ENCODE measurements at places on chromosomes 2 and 18.

GRCh38 chr2:162826921-162827320 is 11.6 kb downstream of the KCNH7 start:
- no peak for DNase-seq

- DNase-seq = no peak
Observed at GRCh38 chr2:235945608-235946140, 222.5 kb downstream of the GBX2 start.

- no peak for DNase-seq
Observed at GRCh38 chr2:38776531-38776930, 1.5 kb upstream of the GEMIN6 start.

GRCh38 chr2:205540036-205540435 is 142.3 kb upstream of the NRP2 start:
- DNase-seq = no peak

- no peak for DNase-seq
Observed at GRCh38 chr2:237581751-237582746, 8.5 kb downstream of the RAB17 start.

DNA sequence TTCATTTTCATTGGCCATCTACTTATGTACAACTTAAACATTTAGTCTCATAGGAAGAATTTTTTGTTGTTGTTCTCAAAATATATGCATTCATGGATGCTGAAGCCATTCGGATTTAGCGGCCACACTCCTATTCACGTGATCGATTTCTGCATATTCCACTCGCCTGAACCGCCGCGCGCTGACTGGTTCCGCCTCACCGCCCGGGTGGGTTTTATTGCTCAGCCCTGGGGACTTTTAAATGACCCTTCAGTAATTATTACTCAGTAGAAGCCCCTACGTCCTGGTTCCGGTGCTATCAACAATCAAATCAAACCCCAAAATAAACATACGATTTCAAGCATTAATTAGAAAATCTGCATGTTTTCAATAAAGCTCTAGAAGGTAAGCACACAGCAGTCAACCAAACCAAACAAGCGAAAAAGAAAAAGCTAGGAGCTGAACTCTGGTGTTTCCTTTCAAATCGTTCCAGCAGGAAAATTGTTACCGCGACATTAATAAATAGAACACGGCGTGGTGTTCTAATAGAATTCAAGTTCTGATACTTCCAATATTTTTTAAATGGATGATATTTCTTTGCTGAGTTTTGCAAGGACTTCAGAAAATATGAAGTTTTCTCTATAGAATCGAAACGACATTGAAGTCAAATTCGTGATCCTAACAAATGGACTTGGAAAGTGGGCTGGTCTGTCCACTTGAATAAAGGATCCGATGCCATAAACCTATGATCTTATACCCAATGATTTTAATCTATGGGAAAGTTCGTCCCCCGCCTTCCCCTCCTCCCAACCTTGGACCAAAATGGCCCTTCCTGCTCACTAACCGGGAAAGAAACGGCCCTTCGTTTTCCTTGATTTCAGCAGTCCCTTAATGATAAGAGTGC is 9.3 kb downstream of the PAX3 start:
- DNase-seq = no peak

DNA sequence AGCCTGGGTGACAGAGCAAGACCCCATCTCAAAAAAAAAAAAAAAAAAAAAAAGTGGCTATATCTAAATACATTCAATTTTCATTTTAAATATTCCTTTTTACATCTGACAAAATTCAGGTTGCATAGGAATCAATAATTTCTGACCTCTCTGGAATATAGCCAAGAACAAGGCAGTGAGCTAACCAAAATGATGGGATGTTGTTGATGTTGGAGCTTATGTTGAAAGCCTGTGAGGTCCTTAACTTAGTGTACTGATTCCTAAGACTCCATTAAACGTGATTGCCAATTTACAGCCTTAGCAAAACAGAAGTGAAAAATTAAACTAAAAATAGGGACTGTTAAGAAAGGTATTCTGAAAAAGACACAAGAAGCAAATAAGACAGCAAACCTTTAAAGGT is 109.6 kb downstream of the MEP1B start:
- DNase-seq = no peak

- DNase-seq = no peak
Observed at GRCh38 chr2:142065700-142066099, 65.1 kb downstream of the LRP1B start.

DNA sequence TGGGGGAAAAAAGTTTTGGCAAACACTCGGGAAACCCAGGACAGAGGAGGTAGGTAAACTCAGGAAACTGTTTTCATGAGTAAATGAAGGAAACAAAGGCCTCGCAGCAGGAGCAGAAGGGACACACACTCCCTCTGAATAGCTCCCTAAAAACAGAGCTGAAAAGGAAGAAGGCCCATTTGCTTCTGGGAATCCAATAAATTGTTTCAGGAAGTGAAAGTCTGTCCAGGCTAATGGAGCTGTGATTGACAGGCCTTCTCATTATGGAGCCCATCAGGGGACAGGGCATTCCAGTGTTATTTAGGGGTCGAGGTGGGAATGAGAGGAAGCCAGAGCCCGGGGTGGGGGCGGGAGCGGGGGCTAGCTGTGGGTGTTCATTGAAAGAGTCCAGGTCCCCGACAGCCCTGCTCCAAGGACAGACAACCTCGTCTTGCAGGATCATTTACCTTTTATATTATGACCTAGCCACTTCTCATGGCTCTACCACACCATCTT is 81.2 kb downstream of the GBX2 start:
- no peak for DNase-seq

- DNase-seq = peak; percentile 70
Observed at GRCh38 chr2:66574701-66575624, 140.0 kb downstream of the MEIS1 start.

DNA sequence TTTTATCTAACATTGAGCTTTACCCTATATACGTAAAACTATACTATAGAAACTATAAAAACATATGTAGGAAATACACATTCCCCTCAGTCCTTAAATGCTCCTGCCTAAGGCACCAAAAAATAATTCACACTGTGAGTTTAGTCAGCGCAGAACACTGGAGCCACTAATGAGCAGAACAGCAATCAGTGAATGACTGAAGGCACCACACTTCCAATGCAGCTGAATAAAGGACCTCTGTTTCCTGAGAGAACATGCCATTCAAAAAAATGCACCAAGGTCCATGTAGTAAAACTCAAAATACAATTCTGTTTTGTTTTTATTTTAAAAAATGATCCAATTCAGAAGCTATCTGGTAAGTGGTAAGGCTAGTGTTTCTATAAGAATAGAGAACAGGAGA is 1280.6 kb upstream of the NRXN1 start:
- no peak for DNase-seq

DNA sequence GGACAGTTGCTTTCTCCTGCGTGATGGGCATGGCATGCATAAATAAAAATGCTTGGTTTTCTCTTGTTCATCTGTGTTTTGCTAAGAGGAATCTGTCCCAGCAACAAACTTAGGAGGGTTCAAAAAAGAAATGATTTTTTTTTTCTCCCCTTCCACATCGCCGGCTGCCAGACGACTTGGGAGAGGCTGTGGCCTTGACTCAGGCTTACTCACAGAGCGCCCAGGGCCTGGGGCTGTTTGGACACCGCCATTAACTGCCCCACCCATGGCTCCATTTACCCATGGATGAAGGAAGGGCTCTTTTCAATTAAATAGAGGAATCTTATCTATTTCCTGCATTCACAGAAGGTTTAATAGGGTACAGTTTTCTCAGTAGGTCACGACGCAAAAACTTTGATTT is 22.3 kb upstream of the SERPINB5 start:
- no peak for DNase-seq

DNA sequence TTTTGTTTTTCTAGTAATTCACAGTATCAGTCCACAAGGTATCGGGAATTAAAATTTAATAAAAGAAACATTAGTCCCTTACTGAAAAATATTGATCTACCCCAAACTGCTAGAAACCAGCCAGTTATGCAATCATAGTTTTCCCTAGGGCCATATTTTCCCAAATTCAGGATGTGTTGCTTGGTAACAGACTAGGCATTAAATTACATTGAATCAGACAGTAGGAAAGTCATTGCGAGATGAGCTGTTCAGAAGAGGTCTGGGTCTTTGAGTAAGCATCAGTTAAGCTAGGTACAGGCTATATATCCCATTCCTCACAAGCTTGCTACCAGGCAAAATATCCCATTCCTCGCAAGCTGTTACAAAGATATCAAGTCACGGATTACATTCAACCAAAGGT is 123.0 kb upstream of the CCDC150 start:
- no peak for DNase-seq

DNA sequence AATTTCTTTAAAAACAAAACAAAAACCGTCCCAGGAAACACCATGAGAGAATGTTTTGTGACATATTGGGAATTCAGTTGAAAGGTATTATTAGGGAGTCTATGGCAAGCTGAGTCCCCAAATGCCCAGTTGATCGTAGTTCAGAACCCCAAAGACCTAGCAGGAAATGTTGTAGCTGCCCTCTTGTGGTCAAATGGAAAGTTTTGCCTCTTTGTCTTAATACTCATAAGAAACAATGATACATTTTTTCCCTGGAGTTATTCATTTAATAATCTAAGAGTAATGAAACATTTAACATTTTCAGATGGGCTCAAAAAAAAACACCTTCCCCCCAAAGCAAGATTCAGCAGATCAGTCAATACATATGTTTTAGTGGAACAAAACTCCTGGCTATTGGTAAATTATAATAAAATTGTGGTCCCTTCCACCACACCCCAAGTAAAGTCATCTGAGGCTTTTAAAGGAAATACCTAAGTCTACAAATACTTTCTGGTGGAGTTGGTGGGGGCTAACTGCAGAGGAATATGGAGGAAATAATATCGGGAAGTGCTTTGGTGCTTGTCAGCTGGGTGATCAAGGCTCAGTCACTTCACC is 37.8 kb upstream of the EFEMP1 start:
- DNase-seq = peak; percentile 45

DNA sequence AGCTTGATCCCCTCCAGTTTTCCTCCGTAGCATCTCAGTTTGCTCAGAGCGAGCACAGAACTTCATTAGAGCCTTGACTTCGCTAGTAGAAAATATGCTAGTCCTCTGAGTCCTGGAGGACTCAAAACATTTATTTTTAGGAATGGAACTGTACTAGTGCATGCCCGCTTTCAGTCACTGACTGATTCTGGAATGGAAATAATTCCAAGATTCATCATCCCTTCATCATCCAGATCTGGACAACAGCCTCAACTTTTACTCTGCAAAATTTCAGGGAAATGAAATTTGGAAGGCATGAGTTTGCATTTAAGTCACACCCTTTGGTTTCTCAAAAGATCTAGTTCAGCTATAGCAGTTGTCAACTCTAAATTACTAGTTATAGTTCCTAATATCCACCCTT is 304.6 kb downstream of the XIRP2 start:
- no peak for DNase-seq

DNA sequence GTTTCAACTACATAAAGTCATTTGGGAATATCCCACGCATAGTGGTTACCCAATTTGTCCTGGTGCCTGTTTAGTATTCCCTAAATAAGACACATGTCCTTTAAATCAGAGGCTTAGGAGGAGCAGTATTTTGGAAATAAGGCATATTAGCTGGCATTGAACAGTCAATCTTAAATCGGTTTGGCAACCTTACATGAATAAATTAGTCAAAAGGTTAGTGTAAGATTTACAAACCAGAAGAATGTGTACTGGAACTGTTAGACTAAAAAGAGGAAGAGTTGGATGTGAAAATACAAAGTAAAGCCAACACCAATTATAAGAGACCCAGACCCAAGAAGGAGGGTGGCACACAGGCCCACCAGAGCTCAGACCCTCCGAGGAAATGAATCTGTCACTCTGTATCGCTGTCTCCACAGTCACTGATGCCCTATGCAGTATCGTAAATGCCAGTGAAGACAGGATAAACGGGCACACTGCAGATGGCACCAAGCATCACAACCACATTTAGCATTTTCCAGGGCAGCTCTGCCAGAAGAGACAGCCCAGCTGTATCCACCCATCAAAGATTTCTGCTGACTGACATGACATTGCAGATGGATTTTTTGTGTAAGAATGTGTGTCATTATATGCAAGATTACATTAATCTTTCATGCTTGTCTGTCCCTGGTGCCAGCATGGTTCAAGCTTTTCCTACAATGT is 90.4 kb downstream of the CERKL start:
- DNase-seq = no peak

- DNase-seq = no peak
Observed at GRCh38 chr2:139529080-139529479, 748.9 kb upstream of the NXPH2 start.

Measured in NCI-H526 treated with DMSO at 0.1 percent for 48 hours (cell line).